ENCODE measurements at places on chromosomes 11 and 22.

- DNase-seq: no peak
Measured at GRCh38 chr11:8273287-8273686, 9.6 kb upstream of the LMO1 start.

- DNase-seq: no peak
Measured at GRCh38 chr11:76566811-76567210, 103.7 kb downstream of the LRRC32 start.

- peak; percentile 84 for DNase-seq
Measured at GRCh38 chr11:117535201-117535849, 207.7 kb downstream of the CEP164 start.

DNA sequence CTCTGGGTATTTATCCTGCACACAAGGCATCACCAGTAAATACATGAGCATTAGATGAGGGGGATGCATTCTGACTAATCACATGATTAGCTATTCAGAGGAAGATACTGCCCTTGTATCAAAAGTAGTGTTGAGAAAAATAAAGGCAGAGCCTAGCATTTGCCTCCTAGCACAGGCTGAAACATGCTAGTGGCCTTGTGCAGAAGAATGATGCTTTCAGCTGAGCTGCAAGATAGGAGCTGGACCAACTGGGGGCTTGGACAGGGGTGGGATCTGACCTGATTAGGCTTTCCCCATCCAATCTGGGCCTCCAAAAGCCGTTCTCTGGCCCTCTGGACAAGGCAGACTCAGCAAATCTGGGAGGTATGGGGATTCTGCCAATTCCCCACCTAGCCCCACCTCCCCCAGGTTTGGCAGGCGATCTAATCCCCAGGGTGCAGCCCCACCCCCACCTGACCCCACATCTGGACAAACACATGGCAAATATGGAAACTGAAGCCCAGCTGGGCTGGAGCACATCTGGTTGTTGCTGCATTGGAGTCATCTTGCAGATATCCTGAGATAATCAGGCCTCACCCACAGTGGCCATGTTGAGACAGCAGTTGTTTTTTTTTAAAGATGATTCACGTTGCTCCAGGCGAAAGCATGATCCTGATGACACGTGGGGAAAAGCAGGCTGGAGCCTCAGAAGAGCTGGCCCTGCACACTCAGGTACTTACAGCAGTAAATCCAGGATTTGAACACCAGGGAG, 4.4 kb upstream of the MISFA start:
- DNase-seq: no peak

DNA sequence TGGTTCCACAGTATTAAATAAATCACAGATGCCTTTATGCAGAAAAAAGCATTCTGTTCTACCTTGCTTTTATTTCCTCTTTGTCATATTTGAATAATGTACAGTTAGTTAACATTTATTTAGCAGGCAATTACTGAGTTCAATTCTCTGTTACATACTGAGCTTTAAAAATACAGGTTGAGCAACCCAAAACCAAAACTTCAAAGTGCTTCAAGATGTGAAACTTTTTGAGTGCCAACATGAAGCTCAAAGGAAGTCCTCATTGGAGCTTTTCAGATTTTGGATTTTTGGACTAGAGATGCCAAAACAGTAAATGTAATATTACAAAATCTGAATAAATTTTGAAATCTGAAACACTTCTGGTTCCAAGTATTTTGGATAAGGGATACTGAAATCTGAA, 54.1 kb downstream of the PDHX start:
- no peak for DNase-seq

- no peak for DNase-seq
Measured at GRCh38 chr11:131463162-131463561, 92.7 kb downstream of the NTM start.

DNA sequence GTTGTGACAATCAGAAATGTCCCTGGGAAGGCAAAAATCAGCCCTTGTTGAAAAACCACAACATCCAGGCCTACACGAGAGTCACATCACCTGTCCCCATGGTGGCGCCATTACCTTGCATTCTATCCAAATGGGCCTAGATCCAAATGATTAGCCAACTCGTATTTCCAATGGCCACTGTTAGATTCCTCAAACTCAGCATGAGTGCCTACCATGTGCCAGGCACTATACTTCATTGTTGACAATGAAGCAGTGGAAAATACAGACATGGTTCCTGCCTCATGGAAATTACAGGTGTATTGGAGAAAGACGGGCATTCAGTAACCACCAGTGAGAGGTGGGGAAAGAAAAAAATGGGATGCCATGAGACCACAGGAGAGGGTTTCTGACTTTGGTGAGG, 29.8 kb upstream of the CREB3L1 start:
- DNase-seq: peak; percentile 81

- DNase-seq: no peak
Measured at GRCh38 chr22:19117111-19117512, 5.1 kb downstream of the DGCR2 start.

GRCh38 chr22:43447380-43447779, 35.6 kb downstream of the MPPED1 start:
- peak; percentile 17 for DNase-seq

- DNase-seq: no peak
Measured at GRCh38 chr11:898540-899190, 11.9 kb downstream of the CHID1 start.

- DNase-seq: no peak
Measured at GRCh38 chr11:12473381-12473780, 96.0 kb downstream of the PARVA start.

- peak; percentile 66 for DNase-seq
Measured at GRCh38 chr11:1401656-1402221, 12.0 kb downstream of the BRSK2 start.

- no peak for DNase-seq
Measured at GRCh38 chr22:25452116-25452700, 112.3 kb upstream of the GRK3 start.

DNA sequence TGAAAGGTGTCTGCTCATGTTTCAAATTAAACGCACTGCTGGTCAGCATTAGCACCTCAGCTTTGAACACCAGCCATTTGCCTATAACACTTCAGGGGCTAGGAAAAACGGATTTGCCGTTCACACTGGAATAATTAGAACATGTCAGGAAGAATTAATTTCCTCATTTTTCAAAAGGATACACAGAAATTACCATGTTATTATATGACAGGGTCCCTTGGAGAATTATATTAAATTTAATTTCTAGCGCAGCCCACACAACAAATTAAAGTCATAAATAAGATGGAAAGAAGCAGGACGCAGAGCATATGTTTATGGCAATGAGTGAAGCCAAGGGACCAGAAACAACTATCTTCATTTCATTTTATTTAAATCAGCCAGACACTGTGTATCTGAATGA, 83.8 kb upstream of the SOX6 start:
- DNase-seq: no peak

DNA sequence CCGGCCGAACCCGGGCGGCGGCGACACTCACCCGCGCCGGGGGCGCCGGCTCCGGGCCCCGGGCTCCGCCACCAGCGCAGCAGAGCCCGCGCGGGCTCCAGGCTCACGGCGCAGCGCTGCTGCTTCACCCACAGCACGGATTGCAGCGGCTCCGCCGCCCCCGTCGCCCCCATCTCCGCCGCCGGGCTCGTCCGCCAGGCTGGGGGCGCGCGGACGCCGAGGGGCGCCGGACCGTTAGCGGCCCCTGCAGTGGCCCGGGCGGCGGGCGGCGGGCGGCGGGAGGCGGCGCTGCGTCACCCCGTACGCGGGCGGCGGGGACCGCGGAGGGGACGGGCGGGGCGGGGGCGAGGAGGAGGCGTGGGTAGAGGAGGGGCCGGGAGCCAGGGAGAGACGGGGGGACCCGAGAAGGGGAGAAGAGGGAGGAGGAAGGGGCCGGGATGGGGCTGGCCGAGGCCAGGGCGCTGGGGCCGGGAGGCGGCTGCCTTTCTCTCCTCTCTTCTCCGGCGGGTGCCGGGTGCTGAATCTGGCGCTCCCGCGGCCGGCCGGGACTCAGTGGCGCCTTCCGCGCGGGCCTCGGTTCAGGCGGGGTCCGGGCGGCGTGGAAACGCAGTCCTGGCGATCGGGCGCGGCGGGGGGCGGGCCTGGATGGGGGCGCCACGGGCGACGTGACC, at the start of gene CERK:
CERK (minus strand) TSS at position 277 of the 671 bp plus-strand sequence; CDS start at position 173, 104 bp downstream.
- peak; percentile 89 for DNase-seq

DNA sequence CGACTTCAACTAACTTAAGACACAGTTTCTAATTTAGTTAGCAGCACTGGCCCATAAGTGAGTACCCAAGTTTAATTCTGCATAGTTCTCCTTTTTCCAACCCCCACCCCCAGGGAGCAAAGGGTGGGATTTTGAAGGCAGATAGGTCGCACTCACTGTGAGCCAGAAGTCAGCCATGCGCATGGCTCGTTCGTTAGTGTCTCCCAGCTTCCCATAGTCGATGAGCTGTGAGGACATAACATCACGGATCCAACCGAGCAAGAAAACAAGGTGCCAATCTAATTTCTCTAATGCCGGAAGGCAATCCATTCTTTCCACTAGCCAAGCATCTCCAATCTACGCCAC, 577 bp downstream of the MRPL17 start:
- no peak for DNase-seq

DNA sequence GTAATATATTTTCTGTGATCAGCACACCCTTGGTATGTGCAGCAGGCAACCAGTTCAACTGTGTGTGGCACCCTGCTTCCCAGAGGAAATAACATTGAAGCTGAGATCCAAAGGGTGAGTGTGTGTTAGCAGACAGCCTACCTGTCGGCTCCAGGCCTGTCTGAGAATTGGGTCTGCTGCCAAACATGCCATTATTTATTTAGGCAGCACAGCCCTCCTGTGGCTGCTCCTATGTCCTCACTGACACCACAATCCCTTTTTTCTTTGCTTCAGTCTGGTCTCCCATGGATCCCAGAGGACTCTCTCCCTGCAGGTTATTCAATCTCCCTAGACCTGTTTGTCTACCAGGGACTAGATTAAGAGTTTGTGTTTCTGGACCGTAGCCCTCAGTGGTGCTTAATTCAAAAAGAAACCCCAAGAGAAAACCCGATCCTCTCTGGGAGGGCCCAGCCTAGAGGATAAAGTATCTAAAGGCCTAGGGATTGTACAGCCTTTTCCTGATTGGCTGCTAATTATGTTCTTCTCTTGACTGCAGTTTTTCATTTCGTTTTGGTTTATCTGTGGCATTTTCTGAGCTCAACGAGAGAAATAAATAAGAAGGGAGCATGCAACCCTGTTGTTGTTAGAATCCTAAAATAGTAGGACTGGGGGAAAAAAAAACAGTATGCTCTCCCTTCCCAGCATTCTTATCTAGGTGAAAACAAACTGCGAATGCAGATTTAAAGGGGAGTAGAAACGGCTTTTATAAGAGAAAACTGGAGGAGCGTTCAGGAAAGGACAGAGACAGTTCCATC, 24.1 kb downstream of the KCNE3 start:
- no peak for DNase-seq

- DNase-seq: no peak
Measured at GRCh38 chr11:129894278-129895125, 876 bp downstream of the NFRKB start.

DNA sequence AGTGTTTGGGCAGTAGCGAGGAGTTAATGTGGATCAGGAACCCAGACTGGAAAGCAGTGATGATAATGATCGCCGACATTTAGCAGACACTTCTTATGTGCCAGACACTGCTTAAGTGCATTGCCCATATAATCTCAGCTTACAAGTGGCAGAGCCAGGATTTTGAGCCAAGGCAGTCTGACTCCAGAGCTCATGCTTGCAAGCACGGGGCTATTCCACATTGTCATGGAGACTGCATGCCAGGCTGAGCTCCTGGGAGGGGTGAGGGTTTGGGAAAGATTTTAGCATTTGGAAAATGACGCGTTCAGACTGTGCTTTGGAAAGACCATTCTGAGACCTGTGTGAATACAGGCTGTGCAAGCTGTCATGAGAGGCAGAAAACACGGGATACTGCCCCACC, 302.7 kb downstream of the DDX10 start:
- no peak for DNase-seq

DNA sequence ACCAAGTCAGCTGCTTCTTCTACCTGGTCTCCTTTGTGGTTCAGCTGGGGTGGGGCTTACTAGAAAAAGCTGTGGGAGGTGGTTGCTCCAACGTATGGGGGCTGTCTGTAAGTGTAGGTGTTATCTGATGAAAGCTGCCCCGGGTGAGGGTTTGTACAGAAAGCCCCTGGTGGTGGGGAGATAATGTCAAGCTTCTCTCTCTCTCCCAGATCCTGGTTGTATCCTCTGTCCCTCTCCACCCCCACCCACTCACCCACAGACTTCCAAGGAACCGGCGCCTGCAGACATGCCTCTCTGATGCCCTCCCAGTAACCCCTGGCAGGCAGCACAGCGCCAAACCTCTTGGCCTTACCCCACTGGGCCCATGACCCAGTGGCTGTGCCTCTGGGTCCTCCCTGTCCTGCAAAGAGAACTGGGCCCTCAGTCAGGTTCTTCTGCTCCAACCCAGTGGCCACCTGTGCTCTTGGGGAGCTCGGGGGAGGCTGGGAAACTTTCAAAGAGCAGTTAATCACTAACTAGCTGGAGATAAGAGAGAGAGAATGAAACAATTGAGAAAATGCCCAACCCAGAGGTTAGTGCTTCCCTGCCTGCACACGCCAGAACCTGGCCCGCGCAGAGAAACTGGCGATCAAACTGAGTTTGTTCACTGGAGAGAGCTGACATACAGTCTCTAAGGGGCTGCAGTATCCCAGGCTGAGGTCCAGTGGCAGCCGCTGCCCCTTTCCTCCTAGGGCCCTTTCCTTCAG, 20.4 kb upstream of the EHF start:
- DNase-seq: peak; percentile 71

DNA sequence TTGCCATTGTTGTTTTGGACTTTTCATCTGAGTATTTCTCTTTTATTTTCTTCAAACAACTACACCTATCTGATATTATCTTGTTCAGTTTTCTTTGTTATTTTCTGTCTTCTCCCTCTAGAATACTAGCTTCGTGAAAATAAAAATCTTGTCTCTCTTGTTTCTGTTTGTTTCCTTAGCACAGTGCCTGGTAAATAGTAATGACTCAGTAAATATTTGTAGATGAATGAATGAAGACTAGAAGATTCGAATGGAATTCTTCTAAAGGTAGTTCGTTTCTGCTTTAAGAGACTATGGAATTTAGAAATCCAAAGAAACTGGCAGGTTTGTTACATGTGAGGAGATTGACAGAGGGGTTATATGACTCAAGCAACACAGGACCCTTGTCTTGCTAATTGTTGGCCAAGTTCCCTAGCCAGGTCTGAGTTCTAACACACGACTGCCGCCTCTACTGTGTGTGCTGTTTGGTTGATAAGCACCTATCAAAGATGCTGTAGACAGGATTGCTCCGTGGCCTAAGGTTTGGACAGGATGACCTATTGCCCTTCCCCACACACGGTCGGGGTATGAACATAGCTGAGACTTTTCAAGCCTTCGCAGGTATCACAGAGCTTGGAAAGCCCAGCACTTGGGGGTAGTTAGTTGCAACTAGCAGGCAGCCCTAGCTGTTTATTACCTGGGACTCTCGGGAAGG, 831 bp upstream of the TMEM135 start:
- DNase-seq: peak; percentile 50

- DNase-seq: peak; percentile 54
Measured at GRCh38 chr11:67344264-67344663, 9.1 kb downstream of the POLD4 start.

DNA sequence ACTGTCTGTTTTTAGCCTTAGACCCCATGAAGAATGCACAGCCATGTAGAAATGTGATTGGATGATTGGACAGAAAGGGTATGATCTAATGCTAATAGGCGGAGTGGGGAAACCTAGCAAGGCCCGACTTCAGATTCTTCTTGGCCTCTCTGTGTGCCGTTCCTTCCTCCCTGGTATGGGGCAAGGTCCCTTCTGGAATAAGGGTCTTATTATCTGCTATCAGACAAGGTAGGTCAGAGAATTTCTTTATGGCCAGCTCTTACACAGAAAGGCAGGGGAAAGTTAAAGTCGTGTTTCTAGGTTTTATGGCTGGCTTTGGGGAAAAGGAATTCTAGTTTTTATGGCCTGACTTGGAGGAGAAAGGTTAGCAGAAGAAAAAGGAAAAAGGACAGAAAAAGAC, 30.6 kb downstream of the DBX1 start:
- no peak for DNase-seq
